ENCODE measurements at places on chromosomes 7 and 10. TPM values are rescaled to one million over a fixed set of nuclear protein-coding genes. Genes with fewer than 3 reads are reported as not detected.

- no peaks in the 10 kb centered on the region for H3K27me3 ChIP-seq
- no peaks in the 10 kb centered on the region for H3K36me3 ChIP-seq
- peak; percentile 64 for DNase-seq
- no peak overlapping the region for H3K27ac ChIP-seq
These were observed 72.1 kb downstream of the USP6NL start for GRCh38 chr10:11539191-11539868.

GRCh38 chr10:127945948-127946711, 39.2 kb downstream of the PTPRE start:
- H3K27ac ChIP-seq, result no peak overlapping the region
- no peaks in the 10 kb centered on the region for H3K36me3 ChIP-seq
- no peak overlapping the region for H3K4me3 ChIP-seq
- H3K4me1 ChIP-seq, result peaks cover 5% of the 10 kb centered on the region
- H3K27me3 ChIP-seq, result no peaks in the 10 kb centered on the region

DNA sequence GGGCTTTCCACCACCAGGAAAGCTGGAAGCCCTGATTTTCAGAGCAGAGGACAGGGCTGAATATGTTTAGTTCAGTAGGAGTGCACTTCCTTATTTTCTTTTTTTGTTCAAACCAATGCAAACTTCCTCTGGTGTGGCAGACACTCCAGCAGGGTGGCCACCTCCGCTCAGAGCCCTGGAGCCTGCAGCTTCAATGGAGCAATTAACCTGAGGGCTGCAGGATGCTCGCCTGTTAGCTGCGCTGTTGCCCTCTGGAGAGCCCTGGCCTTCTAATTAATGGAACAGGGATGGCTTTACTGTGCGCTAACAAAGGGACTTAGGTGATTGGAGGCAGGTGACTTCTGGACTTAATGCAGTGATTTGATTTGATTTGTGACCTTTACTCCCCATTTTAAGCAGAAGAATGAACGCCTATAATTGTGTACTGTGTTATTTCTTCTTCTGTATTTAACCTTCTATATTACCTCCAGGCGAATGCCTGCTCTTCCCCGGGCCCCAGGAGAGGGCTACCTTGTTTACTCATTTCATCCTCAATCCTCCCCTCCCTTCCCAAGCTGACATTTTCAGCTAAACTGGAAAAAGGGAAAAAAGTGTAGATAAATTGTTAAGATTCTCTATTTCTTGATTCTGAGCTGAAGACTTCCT, 123.0 kb upstream of the CTBP2 start:
- no peak overlapping the region for H3K4me3 ChIP-seq
- no peak for DNase-seq
- H3K36me3 ChIP-seq, result no peaks in the 10 kb centered on the region
- H3K27me3 ChIP-seq, result peaks cover 2% of the 10 kb centered on the region
- H3K27ac ChIP-seq, result no peak overlapping the region

GRCh38 chr7:51633006-51633405, 316.4 kb upstream of the COBL start:
- DNase-seq, result no peak
- H3K4me1 ChIP-seq, result peaks cover 3% of the 10 kb centered on the region

DNA sequence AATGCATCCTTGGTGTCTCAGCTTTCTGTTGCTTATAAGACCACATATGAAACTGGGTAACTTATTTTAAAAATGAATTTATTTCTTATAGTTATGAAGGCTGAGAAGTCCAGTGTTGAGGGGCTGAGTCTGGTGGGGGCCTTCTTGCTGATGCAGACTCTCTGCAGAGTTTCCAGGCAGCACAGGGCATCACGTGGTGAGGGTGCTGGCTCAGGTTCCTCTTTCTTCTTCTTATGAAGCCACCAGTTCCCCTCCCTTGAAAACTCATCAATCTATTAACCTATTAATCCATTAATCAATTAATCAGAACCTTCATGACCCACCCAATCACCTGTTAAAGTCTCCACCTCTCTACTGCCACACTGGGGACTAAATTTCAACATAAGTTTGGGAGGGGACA, 595.6 kb upstream of the NRP1 start:
- H3K4me3 ChIP-seq, result no peak overlapping the region
- DNase-seq, result no peak
- H3K27ac ChIP-seq, result no peak overlapping the region
- H3K27me3 ChIP-seq, result no peaks in the 10 kb centered on the region
- no peaks in the 10 kb centered on the region for H3K36me3 ChIP-seq
- H3K4me1 ChIP-seq, result no peaks in the 10 kb centered on the region

DNA sequence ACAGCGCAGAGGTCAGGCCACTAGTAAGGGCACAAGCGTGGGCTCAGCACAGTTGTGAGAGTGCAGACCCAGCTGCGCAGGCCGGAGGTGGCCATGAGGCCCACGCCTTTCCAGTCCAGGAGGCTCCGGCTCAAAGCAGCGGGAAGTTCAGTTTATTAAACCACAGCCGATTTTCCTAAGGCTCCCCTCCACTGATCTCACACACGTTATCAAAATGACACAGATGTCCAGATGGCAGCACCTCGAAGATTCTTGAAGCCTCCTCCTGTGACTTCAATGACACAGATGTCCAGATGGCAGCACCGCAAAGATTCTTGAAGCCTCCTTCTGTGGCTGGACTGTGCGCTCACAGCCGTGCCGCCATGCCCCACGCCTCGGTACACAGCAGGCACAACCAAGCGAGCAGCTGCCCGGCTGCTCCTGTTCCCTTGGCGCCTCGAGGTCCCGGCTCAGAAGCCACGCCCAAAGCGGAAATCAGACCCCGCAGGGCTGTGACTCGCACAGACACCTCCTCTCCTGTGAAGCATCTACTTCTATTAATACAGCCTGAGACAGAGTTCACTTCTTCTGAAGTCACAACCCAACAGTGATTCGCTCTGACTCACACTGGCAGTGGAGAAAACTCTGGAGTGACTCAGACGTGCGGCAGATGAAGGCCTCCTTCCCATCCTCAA, 122.7 kb downstream of the MAD1L1 start:
- H3K4me1 ChIP-seq, result peaks cover 68% of the 10 kb centered on the region
- no peaks in the 10 kb centered on the region for H3K36me3 ChIP-seq
- H3K4me3 ChIP-seq, result no peak overlapping the region
- peak; percentile 97 for DNase-seq

LIPK gene
- not detected for total RNA-seq
